ENCODE measurements at places on chromosomes 2 and 18. TPM values are rescaled to one million over a fixed set of nuclear protein-coding genes. Genes with fewer than 3 reads are reported as not detected.

DNA sequence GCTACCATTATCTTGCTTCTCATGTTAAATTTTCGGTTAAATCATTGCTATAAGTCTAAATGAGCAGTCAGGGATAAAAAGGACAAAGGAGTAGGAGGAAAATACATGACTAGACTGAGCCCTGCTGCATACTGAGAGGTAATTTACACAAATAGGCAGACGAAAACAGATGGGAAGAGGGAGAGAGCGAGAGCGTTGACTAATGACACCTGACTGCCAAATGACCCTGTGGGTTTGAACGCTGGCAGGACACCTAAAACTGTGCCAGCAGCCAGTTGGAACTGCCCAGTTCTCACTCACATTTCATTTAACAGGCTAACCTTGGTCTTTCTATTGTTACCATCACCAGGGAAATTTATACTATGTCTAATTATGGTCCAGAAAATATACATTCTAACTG is 978.2 kb downstream of the CPS1 start:
- DNase-seq: no peak

- no peak for DNase-seq
These were observed 72.1 kb downstream of the UBE2E3 start for GRCh38 chr2:181052523-181052891.

DNA sequence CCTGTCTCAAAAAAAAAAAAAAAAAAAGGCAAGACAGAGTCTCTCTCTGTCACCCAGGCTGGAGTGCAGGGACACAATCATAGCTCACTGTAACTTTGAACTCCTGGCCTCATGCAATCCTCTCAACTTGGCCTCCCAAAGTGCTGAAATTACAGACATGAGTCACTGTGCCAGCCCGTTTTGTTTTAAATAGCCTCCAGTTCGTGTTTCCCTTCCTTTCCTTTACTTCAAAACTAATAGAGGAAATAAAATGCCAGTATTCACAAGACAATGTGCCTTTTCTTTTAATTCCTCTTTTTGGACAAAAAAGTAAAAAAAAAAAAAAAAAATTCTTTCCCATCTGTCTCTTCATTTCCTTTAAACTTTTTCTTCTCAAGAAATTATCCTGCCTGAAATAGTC is 54.5 kb upstream of the ACMSD start:
- no peak for DNase-seq

DNA sequence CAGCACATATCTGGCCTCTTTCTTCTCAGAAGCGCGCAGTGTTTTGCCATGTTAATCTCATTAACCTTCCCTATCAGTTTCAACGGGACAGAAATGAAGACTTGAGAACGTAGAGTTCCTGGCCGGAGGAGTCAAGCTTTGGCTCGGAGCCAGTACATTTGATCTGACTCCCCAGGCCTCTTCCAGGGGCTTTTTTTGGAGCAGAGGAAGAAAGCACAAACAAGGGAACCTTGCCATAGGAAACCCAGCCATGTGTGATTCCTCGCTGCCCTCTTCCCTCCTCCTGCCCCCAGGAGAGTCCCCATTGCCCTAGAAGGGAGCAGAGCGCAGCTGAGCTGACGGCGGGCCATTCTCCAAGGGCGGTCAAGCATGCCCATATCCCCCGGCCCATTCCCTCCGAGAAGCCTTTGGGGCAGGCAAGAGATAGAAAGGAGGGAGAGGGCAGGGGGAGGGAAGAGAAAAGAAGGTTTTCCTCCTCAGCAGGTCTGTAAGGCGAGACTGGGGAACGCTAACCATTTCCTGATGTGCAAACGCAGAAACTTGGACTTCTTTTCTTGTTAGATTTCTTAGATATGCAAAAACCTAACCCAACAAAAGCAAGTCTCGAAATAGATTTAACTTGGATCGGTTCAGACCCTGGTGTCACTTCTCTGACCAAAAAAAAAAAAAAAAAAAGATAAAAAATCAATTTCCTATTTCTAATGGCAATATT is 63.7 kb upstream of the POU3F3 start:
- no peak for DNase-seq

DNA sequence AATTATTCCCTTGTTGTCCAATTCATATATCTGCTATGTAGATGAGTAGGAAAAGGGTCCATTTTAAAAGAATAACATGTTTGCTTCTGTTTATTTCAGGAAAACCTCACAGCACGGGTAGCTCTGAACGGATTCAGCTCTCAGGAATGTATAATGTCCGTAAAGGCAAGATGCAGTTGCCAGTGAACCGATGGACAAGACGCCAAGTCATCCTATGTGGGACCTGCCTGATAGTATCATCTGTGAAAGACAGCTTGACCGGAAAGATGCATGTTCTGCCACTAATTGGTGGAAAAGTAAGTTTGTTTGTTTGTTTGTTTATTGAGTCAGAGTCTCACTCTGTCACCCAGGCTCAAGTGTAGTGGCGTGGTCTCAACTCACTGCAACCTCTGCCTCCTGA is 114.6 kb downstream of the PHLPP1 start:
- no peak for DNase-seq

The MATN3 gene
- 1.2 TPM for total RNA-seq

- DNase-seq: no peak
These were observed 412.2 kb downstream of the SPAG16 start for GRCh38 chr2:213696442-213696841.

The RBM43 gene
- total RNA-seq: 13.0 TPM

The SLC4A3 gene
- 3.0 TPM for total RNA-seq

DNA sequence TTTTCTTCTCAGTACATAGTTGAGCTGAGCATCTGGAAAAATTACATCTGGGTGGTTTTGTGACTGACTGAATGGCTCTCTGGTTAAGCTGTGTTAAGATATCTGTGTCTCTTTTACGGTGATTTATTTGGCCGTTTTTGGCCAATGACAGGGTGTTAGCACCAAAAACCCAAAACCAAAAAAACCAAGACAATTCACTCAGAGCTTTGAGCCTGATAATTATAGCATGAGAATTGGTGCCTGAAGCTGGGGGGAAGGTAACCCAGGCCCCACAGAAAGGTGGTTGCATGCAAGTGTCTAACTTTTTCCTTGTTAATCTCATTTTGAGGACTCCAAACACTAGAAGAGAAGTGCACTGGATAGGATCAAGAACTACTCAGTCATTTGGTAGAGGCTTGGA is 4.5 kb downstream of the CD28 start:
- no peak for DNase-seq

The TMEM163 gene
- not detected for total RNA-seq

- no peak for DNase-seq
These were observed 96.8 kb downstream of the GPD2 start for GRCh38 chr2:156532989-156533388.

- DNase-seq: no peak
These were observed 62.0 kb downstream of the MOGAT1 start for GRCh38 chr2:222733470-222733845.

- no peak for DNase-seq
These were observed 930.0 kb upstream of the KLHL29 start for GRCh38 chr2:22454826-22455485.

- DNase-seq: no peak
These were observed 327.7 kb downstream of the SUCLG1 start for GRCh38 chr2:84131278-84131830.

The LHCGR gene
- total RNA-seq: 0.48 TPM

- DNase-seq: no peak
These were observed 83.0 kb downstream of the TAF4B start for GRCh38 chr18:26309281-26309680.

The NGEF gene
- total RNA-seq: 18.4 TPM

- DNase-seq: peak; percentile 60
These were observed 77.7 kb downstream of the RHOB start for GRCh38 chr2:20524412-20525040.

DNA sequence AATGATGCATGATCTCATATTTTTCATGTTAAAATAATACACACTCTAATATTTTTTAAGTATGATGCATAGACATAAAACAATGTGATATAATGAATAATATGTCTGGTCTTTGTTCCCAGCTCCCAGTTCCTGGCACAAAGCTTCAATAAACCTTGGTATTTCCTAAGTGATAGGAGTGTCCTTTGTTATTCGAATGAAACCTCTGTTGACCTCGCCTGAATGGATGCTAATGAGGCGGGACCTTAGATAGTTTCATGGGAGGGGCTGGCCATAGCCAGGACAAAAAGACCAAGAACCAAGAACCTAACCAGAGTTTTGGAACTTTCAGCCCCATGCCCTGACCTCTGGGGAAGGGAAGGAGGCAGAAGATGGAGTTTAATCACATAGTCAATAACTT is 257.7 kb upstream of the COPS8 start:
- DNase-seq: no peak

GRCh38 chr2:226077031-226077430 is 677.5 kb downstream of the NYAP2 start:
- DNase-seq: no peak

- no peak for DNase-seq
These were observed 152.2 kb downstream of the DAW1 start for GRCh38 chr2:228023619-228024018.

DNA sequence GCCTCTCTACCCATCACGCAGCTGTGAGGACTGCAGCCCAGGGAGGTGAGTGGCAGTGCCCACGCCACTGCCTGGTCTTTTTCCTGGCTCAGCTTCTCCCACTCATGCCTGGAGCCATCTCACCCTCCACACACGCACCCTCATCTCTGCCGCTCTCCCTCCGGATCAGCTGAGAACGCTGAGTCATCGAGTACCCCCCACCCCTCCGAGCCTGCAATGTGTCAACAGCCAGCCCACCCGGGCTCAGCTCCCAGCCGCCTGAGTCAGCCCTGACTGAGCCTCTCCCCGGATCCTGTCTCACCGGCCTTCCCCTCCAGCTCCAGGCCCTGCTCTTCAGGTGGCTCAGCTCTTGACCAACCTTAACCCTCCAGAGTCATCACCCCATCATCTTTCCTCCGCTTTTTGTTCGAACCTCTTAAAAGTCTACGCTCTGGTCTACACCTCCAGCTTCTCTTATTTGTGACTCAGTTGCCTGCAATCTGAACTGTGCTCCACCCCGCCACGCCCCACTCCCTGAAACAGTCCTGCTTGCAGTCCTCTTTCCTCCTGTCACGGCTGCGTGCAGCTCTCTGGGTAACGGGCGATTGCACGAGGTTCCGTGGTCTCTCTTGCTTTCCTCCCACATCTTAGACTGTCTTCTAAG is 94.4 kb upstream of the ASAP2 start:
- peak; percentile 82 for DNase-seq

The MYOM1 gene
- 15.8 TPM for total RNA-seq

DNA sequence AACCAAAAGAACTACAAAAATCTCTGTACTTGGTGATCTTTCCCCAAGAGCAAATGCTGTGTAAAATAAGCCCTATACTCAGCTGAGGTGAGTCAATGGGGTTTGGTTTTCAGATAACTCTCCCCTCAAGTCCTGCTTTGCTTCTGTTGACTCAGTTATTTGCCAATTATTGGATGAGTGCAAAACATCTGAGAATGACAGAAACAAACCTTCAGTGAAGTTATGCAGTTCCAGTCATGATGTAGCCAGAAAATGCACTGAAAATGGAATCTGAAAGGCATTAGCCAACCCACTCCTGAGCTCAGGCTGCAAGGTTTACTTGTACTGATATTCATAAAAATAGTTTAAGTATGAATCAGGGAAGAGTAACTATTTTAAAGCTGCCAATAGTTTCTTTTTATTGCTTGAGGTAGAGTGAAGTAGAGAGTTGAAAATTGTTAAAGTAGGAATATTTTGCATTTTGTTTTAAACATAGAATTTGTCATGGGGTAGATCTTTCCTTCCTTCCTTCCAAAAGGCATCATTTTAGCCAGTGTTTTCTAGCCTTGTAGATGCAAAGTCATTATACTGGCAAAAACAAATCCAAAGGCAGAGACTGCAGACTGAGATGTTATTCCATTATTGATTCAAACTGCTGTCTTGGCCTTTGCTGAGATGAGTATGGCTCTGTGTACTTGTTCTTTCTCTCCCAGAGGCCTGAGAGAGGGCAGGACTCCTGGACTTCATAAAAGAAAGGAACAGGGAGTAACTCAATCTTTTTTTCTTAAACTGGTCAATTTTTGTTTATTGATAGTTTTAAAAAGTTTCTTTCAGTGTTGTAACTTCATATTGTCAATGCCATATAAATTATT is 215.3 kb downstream of the RND3 start:
- no peak for DNase-seq

DNA sequence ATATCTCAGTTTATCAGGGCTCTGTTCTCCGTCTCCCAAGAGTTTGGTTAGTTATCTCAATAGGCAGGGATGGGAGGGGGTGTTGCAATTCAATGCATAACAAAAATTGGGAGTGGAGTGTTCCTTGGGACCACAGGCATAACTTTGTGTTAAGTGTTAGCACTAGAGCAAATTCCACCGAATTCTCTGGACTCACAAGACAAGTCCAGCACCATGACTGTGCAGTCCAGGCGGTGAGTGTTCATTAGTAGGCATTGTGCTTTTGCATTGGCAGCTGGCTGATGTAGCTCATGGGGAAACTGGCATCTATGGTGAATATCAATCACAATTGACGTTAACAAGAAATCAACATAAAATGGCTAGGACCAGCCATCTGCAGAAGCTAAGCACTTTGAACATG is 79.0 kb upstream of the CABLES1 start:
- DNase-seq: no peak

DNA sequence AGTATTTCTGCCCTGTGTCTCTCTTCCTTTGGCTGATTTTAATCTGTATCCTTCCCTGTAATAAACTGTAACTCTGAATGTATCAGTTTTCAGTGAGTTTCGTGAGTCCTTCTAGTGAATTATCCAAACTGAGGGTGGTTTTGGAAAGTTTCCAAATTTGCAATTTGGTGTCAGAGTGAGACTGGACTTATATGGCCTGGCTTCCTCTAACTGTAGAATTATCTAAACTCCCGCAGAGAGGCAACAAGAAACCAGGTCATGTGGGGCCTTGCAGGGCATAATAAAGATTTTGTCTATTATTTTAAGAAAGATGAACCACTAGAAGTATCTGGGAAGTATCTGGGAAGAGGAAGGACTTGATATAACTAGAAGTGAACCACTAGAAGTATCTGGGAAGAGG is 95.3 kb upstream of the RNF152 start:
- no peak for DNase-seq

The MITD1 gene
- 25.3 TPM for total RNA-seq

- no peak for DNase-seq
These were observed 22.2 kb downstream of the LYG1 start for GRCh38 chr2:99278793-99279291.

- DNase-seq: peak; percentile 90
These were observed 48.5 kb downstream of the SMAD7 start for GRCh38 chr18:48902023-48902855.

The PIKFYVE gene
- total RNA-seq: 11.5 TPM

- no peak for DNase-seq
These were observed 19.4 kb upstream of the UBE2E3 start for GRCh38 chr2:180960982-180961381.

- DNase-seq: no peak
These were observed 18.8 kb upstream of the TSPYL6 start for GRCh38 chr2:54274781-54275242.

GRCh38 chr18:41721103-41721790 is 233.8 kb upstream of the PIK3C3 start:
- no peak for DNase-seq

- DNase-seq: peak; percentile 31
These were observed 602.9 kb downstream of the NYAP2 start for GRCh38 chr2:226002438-226002837.

DNA sequence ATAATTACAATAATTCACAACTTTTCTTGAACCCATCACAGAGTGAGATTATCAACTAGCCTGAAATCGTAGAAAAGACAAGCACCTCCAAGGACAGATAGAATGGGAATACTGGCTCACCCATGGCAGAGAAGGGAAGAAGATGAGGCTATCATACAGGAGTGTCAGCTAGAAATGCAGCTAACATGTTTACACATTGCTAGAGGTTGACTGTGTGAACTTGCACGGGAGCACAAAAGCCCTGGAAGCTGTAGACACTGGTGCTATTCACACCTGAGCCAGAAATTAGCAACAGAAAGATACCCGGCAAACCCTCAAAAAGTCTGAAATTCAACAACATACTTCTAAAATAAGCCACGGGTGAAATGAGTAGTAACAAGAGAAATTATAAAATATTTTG is 131.8 kb downstream of the ZAP70 start:
- no peak for DNase-seq

Data from uterus (tissue), 4 donors.